Memory B cell (primary cell): ENCODE measurements at places on chromosomes 7 and 10.

GRCh38 chr7:140026935-140027334 lies 35.8 kb downstream of the PARP12 start:
- no peak overlapping the region for H3K4me3 ChIP-seq
- no peak for DNase-seq
- H3K4me1 ChIP-seq = peaks cover 6% of the 10 kb centered on the region
- no peak overlapping the region for H3K27ac ChIP-seq
- peaks cover 55% of the 10 kb centered on the region for H3K36me3 ChIP-seq
- H3K27me3 ChIP-seq = no peaks in the 10 kb centered on the region

DNA sequence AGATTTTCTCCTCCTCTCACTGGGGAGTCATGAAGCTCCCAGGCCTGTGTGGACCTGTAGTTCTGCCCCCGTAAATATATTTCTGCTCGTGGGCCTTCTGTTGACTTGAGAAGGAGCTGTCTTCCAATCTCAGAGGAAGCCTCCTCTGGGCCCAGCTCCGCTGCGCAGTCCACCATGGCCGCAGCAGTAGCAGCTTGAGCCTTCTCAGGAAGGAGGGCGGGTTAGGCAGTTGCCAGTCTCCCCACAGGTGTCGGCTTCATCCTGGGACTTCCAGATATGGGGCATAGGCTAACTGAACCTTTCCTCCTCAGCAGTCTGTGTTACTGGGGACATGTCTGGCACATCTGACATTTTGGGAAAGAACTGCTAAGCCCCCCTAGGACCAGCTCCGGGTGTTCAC lies 62.9 kb upstream of the TRIM8 start:
- DNase-seq = no peak
- no peak overlapping the region for H3K27ac ChIP-seq
- no peaks in the 10 kb centered on the region for H3K27me3 ChIP-seq
- H3K36me3 ChIP-seq = no peaks in the 10 kb centered on the region
- no peak overlapping the region for H3K4me3 ChIP-seq

DNA sequence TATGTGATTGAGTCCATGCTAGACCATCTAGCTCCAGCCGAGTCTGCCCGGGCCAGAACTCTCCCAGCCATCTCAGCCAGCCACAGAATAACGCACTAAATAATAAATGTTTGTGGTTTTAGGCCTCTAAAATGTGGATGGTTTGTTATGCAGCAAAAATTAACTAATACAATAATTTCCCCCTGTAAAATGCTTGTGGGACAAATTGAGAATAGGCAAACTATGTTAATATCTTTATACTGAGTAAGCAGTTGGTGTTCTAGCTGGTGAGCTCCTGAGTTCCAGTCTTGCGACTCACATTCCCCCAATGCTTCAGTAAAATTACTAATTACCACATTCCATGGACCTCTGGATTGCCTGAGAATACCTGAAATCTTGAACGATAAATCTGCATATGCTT lies 316.8 kb upstream of the NFE2L3 start:
- peaks cover 5% of the 10 kb centered on the region for H3K27me3 ChIP-seq
- no peaks in the 10 kb centered on the region for H3K4me1 ChIP-seq
- H3K4me3 ChIP-seq = no peak overlapping the region
- H3K27ac ChIP-seq = no peak overlapping the region
- DNase-seq = no peak
- no peaks in the 10 kb centered on the region for H3K36me3 ChIP-seq

DNA sequence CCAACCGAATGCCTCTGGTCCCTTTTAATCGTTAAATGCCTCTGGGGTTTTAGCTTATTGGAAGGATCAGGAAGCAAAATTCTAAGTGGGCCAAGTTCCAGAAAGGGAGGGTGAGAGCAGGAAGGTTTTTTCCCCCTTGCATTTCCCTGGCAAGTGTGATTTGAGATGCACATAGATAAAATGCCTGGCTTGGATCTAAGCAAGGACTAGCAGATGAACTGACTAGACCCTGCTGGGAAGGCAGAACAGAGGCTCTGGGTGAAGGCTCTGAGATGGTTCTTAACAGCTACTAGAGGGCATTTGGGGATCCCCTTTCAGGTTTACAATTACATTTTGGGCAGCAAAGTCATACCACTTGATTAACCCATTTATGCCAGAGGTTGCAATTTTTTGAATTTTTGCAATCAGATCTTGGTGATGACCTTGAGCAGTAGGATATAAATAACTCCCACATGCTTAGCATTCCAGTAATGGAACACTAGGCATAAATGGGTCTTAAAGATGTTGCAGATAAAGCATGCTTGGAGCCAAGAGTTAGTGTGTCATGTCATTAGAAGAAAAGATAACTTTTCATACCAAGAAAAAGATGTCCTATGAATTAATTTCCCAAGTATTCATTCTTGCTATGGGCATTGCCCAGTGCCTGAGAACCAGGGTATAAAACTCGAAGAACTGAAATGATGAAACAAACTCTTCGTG lies 205.9 kb downstream of the SEC23IP start:
- H3K36me3 ChIP-seq = no peaks in the 10 kb centered on the region
- no peak overlapping the region for H3K27ac ChIP-seq
- peaks cover 9% of the 10 kb centered on the region for H3K27me3 ChIP-seq

DNA sequence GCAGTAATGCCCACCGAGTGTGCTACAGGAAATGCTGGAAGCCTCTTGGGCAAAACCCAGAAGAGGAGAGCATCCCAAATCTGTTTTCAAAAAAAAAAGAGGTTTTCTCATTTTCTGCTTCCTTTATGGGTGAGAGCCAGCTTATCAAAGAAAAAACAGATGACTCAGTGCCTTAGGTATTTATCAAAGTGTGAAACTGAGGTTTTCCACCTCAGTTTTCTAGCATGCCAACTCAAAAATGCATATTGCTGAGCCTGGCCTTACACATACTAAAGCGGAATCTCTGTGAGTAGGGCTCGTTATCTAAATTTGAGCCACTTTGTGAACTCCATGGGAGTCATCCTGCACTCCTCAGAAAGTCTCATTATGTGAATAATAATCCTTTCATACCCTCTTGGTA lies 705.1 kb downstream of the SUGCT start:
- no peaks in the 10 kb centered on the region for H3K27me3 ChIP-seq
- no peak overlapping the region for H3K4me3 ChIP-seq
- no peaks in the 10 kb centered on the region for H3K36me3 ChIP-seq
- no peak overlapping the region for H3K27ac ChIP-seq
- no peak for DNase-seq

DNA sequence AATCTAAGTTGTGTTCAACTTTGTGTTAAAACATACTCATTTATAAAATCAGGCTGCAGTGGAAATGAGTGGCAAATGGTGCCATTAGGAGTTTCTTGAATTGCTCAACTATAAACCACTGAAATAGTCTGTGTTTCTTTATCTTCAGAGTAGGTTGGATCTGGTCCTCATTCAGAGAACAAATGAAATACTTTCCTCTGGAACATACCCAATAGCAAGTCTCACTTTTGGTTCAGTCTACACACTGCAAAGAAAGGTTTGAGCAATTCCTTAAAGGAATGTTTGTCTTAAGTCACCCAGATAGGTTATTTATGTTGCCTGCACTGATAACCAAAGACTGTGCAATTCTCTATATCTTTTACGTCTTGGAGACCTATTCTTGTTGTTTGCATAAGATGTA lies 62.5 kb downstream of the ABCB4 start:
- H3K36me3 ChIP-seq = peaks cover 2% of the 10 kb centered on the region
- H3K27me3 ChIP-seq = no peaks in the 10 kb centered on the region
- peaks cover 4% of the 10 kb centered on the region for H3K4me1 ChIP-seq
- DNase-seq = no peak
- H3K4me3 ChIP-seq = no peak overlapping the region

DNA sequence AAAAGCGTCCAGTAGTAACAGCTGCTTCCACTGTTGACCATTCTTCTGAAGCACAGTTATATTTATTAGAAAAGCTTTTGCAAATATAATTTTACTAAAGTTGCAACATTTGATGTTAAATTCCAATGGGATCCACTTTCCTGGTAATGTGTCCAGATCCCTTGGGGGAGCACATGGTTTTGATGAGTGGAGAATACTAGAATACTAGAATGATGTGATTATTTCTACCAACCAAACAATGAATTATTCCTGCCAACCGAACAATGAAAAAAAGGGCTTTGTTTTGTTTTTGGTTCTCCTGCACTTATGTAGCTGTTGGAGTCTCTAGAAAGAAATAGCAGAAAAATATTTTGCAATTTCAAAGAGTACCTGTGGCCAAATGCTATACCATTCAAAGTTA lies 59.1 kb downstream of the BPGM start:
- no peaks in the 10 kb centered on the region for H3K4me1 ChIP-seq
- H3K36me3 ChIP-seq = no peaks in the 10 kb centered on the region
- H3K27me3 ChIP-seq = peaks cover 5% of the 10 kb centered on the region
- H3K27ac ChIP-seq = no peak overlapping the region
- H3K4me3 ChIP-seq = no peak overlapping the region
- no peak for DNase-seq

GRCh38 chr7:135147341-135147898 lies 452 bp upstream of the TMEM140 start:
- DNase-seq = no peak
- H3K27me3 ChIP-seq = no peaks in the 10 kb centered on the region
- H3K4me3 ChIP-seq = peak overlapping the region; percentile 89

DNA sequence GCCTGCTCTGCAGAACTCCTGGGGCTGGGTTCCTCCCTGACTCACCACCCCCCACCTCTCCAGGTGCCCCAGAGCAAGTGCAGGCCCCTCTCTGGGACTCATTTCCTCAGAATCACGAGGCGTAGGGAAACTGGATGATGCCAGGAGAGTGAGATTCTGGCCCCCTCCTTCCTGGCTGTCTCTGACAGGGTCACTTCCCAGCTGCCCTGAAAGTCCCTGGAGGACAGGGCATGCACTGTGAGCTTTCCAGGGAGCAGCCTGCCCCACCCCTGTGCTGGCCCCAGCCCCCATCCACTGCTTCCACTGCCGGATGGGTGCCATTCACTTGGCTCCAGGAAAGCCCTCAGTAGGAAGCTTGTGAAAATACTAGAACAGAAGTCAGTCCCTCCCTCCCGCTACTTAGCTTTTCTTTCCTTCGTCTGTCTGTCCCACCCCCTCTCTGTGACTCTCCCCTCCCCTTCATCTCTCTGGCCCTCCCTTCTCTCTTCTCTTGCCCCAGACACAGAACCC lies 10.4 kb downstream of the TACR2 start:
- H3K27ac ChIP-seq = no peak overlapping the region
- H3K27me3 ChIP-seq = no peaks in the 10 kb centered on the region
- H3K36me3 ChIP-seq = peaks cover 12% of the 10 kb centered on the region
- DNase-seq = no peak
- no peak overlapping the region for H3K4me3 ChIP-seq

- no peaks in the 10 kb centered on the region for H3K27me3 ChIP-seq
- H3K36me3 ChIP-seq = peaks cover 23% of the 10 kb centered on the region
- peaks cover 22% of the 10 kb centered on the region for H3K4me1 ChIP-seq
- no peak overlapping the region for H3K4me3 ChIP-seq
- no peak for DNase-seq
Measured at GRCh38 chr7:151352512-151352911, 10.9 kb downstream of the NUB1 start.

GRCh38 chr10:67017218-67017617 lies 91.4 kb downstream of the LRRTM3 start:
- H3K4me3 ChIP-seq = no peak overlapping the region
- no peaks in the 10 kb centered on the region for H3K27me3 ChIP-seq
- no peaks in the 10 kb centered on the region for H3K4me1 ChIP-seq

DNA sequence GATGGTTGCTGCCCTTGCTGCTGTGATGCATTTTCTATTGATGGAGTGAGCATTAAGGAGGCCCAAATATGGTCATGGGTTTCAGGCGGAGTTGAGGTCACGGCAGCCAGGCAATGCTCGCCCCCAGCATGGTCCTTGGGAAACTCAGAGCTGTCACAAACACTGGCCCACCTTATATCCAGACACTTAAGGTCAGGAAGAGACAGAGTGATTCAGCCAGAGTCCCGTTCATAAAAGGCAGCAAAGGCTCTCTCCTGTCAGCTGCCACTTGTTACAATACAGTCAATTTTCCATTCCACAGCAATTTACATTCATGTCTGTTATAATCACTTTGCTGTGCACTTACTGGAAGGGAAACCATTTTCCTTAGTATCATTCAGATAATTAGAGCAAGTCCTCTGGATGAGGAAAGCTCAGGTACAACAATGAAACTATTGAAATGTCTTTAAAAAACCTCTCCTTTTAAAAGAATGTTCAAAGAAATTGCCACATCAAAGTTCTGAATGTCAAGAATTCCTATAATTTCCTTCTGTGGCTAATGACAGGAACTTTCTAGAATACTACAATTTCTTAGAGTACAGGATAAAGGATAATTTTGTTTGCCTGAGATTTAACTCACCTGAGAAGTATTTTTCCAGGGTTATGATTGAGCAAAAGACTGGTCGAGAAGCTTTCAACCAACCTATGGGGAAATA lies 14.8 kb upstream of the ANKRD1 start:
- H3K27ac ChIP-seq = no peak overlapping the region
- peaks cover 6% of the 10 kb centered on the region for H3K4me1 ChIP-seq
- H3K36me3 ChIP-seq = no peaks in the 10 kb centered on the region
- H3K4me3 ChIP-seq = no peak overlapping the region

DNA sequence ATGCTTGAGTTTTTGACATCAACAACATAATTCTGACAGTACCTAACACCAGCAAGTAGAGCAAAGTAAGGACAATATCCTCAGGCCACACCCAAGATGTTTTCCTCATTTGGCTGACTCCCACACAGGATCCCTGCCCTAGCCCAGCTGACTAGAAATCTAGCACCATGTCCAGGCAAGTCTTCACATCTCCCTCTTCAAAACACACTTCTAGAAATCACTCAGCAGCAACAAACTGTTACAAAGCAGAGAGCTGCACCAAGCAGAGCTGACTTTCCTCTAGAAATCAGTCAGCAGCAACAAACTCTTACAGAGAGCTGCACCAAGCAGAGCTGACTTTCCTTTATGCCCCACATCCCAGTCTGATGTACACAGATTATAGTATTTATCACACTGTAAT lies 7.7 kb downstream of the TMEM168 start:
- no peak overlapping the region for H3K27ac ChIP-seq
- no peak for DNase-seq
- peaks cover 28% of the 10 kb centered on the region for H3K36me3 ChIP-seq
- H3K27me3 ChIP-seq = no peaks in the 10 kb centered on the region
- H3K4me3 ChIP-seq = no peak overlapping the region

- no peaks in the 10 kb centered on the region for H3K4me1 ChIP-seq
- no peaks in the 10 kb centered on the region for H3K36me3 ChIP-seq
- H3K27ac ChIP-seq = no peak overlapping the region
- no peak overlapping the region for H3K4me3 ChIP-seq
Measured at GRCh38 chr10:75987616-75988015, 556.2 kb downstream of the LRMDA start.
